ENCODE measurements at places on chromosomes 1 and 21.
A peak's percentile ranks its signal among the peaks of the same experiment; 100 is the strongest.

- DNase-seq = no peak
These were observed 88.4 kb upstream of the TMPRSS2 start for GRCh38 chr21:41596241-41596925.

GRCh38 chr21:38404177-38404576, 94.1 kb downstream of the ERG start:
- no peak for DNase-seq

DNA sequence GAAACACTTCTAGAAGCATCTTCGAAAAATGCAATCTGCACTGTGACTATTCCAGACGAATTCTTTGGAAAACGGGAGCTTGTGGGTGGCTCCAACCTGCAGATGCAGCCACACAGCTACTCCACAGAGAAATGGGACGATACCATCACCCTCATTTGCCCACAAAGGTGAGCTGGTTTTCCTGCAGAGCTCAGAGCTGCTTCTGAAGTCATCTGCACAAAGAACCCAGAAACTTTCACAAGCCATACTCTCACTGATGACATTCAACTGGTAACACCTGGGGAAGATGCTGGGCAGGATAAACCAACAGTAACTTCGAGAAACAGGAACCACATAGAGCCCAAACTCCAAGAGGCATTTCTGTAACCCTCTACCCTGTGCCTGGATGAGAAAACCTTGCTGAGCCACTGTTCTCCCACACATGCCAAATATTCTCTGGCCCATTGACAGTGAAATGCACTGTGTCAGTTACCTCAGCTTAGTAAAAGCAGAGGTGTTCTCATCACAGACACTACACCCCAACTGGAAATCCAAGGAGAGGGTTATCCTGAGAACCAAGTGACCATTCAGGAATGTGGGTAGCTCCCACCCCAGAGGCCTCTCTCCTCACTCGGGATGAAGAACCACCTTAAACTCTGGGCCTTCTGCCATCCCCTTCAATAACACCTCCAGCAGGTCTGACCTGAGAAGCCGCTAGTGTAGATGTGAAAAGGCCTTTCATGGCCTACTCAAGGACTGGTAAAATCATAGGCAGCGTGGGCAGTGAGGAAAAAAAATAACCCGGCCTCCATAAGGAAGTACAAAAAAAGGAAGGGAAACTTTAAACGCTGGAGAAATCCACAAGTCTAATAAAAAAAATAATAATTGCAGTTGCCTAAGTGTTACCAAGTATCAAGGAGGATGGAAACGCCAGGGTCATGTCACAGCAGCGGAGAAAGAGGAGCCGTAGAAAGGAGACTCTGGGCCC, 56.7 kb downstream of the HSF2BP start:
- DNase-seq = no peak

GRCh38 chr1:40316595-40317393, at the start of gene COL9A2:
Gene COL9A2, minus strand, starts transcription at chr1:40317286. Its CDS starts 89 bp downstream, at chr1:40317197.
- DNase-seq = peak; percentile 62

DNA sequence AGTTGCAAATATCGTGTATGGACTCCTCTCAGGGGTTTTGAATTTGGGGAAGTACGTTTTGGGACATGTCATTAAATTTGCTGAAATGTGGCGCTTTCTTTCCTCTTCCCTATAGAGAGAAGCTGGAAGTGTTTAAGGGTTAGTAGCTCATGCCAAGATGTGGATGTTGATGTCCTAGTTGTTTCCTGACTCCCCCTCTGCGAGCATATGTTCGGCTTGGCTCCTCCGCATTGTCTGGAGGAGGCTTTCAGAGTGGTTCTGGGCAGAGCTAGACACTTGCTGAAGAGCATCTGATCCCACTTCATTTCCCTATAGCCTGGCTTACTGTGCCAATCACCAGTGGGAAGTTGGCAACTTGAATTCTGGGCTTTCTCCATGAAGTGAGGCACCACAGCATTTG, 347.4 kb upstream of the B3GALT2 start:
- DNase-seq = no peak

DNA sequence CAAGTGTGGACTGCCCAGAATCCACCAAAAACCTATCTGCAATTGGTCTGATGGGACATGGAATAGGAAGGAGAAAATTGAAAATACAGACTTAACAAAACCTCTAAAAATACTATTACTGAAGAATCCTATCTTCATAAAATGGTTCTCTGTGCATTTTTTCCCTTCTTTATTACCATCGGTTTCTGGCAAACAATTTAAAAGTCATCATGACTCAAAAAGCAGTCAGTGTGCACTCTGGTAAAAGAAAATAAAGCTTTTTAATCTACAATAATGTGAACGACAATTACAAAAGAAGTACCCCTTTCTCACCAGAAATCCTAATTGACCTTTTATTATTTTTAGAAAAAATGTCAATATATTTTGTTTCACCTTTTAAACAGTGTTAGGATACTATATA, 186.3 kb downstream of the TPR start:
- DNase-seq = no peak

DNA sequence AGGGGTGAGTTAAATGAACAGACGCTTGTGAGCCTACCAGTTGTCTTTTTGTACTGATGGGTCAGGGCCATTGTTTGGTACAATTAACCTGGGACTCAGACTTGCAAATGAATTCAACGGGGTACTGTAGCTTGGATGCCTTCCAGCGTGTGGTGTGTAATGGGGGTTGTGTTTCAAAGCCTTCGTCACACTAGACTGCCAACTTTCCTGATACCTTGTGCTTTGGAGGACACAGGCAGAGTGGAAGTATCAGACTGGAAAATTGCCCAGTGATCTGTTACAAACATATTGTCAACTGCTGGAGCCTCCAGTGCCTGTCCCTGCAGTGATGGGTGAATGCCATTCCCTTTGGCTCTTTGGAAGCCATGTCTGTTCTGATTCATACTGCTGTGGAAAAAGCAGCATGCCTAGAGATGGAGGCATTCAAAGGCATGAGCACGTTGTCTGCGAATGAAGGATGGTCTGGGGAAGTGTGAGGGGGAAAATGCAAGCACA, 384.5 kb downstream of the LMX1A start:
- DNase-seq = no peak

- DNase-seq = no peak
These were observed 177.6 kb upstream of the DPYD start for GRCh38 chr1:98098473-98098872.

Data from NCI-H2029 (cell line).